ENCODE measurements at places on chromosomes 2 and 18. TPM values are rescaled to one million over a fixed set of nuclear protein-coding genes. Genes with fewer than 3 reads are reported as not detected.

Gene APCDD1
- total RNA-seq = 30.5 TPM

Gene IL36RN
- not detected for total RNA-seq

Gene RESP18
- not detected for total RNA-seq

- DNase-seq = no peak
Observed at GRCh38 chr18:2662990-2663389, 7.5 kb downstream of the SMCHD1 start.

DNA sequence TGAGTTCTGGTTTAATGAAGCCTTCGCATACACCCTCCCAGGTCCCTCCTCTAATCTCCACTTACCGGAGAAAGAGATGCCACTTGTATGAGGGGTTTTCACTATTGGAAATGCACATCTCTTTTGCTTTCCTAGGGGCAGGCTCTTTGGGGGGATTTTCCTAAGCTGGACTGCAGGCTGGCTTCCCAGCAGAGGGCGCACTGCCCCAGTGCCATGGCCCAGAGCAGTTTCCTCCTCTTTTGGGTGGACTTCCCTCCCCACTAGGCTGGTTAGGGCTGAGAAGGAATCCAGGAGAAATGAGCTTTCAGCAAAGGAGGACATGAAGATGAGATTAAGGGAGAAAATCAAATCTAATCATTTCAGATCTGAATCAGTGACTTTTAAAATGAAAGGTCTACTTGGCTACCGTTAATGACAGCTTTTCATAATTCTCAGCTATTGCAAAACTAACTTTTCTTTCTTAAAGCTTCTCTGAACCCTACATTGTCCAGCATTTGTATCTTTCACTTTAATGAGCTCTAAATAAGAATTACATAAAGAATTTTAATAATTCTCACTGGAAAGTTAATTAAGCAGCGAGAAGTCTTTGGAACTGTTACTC lies 784.1 kb upstream of the FANCL start:
- DNase-seq = peak; percentile 35

Gene COLEC12
- total RNA-seq = 19.5 TPM

GRCh38 chr2:118634876-118635275 lies 212.6 kb downstream of the EN1 start:
- no peak for DNase-seq

GRCh38 chr18:22324191-22325131 lies 93.3 kb downstream of the CTAGE1 start:
- peak; percentile 79 for DNase-seq

- DNase-seq = no peak
Observed at GRCh38 chr2:5867056-5867455, 174.9 kb downstream of the SOX11 start.

DNA sequence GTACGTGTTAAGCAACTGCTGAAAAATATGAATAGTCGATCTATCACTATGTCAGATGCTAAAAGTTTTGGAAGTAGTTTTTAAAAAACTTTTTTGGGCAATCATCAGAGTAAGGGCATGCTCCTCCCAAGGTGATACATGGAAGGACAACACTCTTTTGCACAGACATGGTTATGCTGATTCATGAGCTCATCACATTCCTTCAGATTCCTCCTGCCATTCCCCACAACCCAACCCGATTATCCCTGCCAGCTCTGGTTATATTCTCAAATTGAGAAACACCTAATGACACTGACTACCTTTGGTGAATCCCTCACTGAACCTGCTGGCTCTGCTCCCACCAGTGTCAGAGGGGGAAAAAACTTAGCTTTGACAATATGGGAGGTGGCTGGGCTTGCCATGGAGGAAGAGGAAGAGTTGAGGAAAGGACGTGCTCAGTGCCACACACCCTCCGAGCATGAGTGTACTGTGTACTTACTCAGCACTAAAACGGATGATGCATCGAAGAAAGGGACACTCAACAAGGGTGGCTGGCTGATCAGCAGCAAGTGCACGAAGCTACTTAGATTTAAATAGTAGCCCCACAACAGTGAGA lies 83.9 kb upstream of the RNU4ATAC start:
- no peak for DNase-seq

Gene MYO7B
- 0.18 TPM for total RNA-seq

DNA sequence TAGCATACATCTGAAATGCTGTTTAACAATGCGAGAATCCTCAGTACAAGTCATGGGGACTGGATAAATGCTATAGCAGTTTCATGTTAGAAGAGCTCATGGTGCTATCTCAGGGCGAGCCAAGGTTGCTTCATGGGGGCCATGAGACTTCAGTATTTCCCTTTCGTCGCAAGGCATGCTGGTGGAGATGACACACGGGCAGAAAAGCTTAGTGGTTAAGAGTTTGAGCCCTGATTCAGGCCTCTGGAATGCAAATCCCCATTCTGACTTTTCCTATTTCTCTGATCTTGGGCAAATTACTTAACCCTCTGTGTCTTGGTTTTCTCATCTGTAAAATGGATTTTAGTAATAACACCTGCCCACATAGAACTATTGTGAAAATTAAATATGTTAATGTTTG lies 57.4 kb upstream of the EPHA4 start:
- DNase-seq = no peak

DNA sequence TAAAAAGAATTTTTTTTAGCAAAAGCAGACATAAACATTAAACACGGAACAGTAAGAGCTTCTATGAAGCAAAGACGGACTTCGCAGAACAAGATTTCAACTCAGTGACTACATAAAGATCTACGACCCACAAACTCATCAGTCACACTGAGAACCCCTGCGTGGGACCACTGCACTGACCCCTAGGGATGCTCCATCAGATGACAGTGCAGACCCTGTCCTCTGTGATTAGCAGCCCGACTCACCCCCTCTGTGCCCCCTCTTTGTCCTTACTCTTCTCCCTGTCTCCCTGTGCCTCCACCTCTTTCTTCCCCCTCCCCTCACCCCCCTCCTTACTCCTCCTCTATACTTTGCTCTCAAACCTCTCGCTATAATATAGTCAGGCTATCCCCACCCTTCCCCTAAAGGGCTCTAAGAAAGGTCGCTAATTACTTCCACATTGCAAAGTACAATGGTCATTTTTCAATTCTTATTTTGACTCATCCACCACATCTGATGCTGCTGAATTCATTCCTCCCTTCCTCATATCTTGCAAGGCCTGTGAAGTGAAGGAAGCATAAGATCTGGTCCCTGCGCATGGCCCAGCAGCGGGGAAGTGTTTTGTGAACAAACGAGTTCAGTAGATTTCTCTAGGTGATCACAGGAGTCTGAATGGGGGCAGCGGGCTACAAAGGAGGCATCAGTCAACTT lies 89.3 kb downstream of the CABYR start:
- no peak for DNase-seq

GRCh38 chr2:206204710-206205109 lies 45.0 kb downstream of the EEF1B2 start:
- no peak for DNase-seq

GRCh38 chr2:40725040-40725439 lies 273.1 kb upstream of the SLC8A1 start:
- DNase-seq = no peak

DNA sequence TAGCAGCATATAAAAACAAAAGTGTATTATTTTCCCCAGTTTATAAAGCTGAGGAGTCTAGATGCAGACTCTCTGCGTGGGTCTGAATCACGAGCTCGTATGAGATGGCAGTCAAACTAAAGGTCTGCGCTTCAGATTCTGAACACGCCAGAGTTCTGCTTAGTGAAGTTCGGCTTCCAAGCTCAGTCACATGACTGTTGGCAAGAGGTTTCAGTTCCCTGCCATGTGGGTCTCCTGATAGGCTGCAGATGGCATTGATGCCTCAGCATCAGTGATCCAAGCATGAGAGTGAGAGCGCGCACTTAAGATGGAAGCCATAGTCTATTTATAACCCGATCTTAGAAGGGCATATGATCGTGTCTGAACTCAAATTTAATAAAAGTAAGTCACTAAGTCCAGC lies 242.8 kb upstream of the DOK6 start:
- DNase-seq = no peak

- DNase-seq = no peak
Observed at GRCh38 chr2:210540471-210540870, 15.9 kb upstream of the CPS1 start.

GRCh38 chr2:166335284-166335683 lies 40.5 kb downstream of the SCN9A start:
- no peak for DNase-seq

- DNase-seq = peak; percentile 38
Observed at GRCh38 chr18:50862401-50862800, 16.5 kb upstream of the ME2 start.

DNA sequence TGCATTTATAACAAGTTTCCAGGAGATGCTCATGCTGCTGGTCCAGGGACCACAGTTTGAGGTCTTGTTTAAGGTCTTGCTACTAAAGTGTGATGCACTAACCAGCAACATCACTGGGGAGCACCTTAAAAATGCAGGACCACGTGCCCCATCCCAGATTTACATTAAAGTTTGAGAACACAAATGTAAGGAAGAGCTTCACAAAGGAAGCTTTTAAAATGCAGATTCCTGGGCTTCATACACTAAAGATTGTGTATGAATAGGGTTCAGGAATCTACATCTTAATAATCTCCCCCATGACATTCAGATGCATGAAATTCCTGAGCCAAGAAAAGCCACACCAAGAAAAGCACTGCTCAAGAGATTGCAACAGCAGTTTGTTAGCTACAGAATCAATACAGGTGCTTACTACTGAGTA lies 235.3 kb upstream of the TANK start:
- DNase-seq = no peak

DNA sequence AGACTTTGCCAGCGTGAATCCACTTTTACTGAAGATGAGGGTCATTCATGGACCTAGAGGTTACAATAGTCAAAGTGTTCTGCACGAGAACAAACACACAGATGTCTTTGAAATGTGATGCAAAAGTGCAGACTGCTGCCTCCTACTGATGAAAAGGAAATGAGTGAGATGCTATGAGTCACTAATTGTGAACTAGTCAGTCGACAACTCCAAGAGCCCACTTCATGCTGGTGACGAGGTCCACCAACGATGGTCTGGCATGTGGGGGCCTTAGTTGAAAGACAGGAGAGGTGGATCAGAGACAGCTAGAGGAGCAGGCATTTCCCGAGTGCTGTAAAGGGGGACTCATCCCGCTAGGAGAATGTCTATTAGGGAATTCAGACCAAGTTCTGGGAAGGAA lies 17.1 kb upstream of the ZNF236 start:
- DNase-seq = no peak

Gene GPR45
- total RNA-seq = not detected

- DNase-seq = no peak
Observed at GRCh38 chr2:232983669-232984140, 29.4 kb downstream of the NGEF start.

GRCh38 chr2:177419274-177419673 lies 26.7 kb downstream of the AGPS start:
- no peak for DNase-seq

DNA sequence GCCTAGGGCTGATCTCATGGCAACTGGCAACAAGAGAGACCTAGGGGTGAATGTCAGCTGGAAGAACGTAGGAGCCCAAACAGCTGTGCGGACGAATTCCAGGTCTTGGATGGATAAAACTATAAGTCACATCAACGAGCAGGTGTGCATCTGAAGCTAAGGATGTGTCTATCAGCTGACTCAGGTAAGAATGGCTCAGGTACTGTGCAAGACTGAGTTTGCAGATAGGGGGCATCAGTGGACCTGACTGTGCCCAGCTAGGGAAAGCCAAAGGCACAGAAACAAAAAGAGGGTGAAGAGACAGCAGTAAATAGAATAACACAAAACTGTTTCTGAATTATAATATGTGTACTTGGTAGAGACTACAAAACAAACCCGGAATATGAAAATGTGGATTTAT lies 357.3 kb downstream of the ZEB2 start:
- no peak for DNase-seq

GRCh38 chr2:85743304-85743978 lies 10.3 kb upstream of the ATOH8 start:
- DNase-seq = no peak

DNA sequence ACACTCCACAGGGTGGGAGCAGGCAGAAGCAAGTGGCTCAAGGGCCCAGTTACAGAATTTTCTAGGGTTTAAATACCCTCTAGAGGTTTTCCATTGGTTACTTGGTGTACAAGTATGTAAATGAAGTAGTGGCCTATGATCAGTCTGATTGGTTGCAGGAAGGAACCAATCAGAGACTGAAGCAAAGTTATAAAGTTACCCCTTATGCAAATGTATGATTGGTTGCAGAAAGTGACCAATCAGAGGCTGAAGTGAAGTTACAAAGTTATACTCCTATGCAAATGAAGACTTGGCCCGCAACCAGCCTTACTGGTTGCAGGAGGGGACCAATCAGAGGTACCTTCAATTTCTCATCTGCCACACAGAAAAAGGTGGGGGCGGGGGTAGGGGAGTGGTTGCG lies 154.6 kb downstream of the INO80D start:
- no peak for DNase-seq

- no peak for DNase-seq
Observed at GRCh38 chr2:171541202-171541887, 19.1 kb downstream of the CYBRD1 start.

- no peak for DNase-seq
Observed at GRCh38 chr2:95047629-95048510, 22.4 kb downstream of the MAL start.

- DNase-seq = no peak
Observed at GRCh38 chr2:189685540-189686229, 11.2 kb downstream of the ANKAR start.

Gene SLC30A3
- 1.6 TPM for total RNA-seq

DNA sequence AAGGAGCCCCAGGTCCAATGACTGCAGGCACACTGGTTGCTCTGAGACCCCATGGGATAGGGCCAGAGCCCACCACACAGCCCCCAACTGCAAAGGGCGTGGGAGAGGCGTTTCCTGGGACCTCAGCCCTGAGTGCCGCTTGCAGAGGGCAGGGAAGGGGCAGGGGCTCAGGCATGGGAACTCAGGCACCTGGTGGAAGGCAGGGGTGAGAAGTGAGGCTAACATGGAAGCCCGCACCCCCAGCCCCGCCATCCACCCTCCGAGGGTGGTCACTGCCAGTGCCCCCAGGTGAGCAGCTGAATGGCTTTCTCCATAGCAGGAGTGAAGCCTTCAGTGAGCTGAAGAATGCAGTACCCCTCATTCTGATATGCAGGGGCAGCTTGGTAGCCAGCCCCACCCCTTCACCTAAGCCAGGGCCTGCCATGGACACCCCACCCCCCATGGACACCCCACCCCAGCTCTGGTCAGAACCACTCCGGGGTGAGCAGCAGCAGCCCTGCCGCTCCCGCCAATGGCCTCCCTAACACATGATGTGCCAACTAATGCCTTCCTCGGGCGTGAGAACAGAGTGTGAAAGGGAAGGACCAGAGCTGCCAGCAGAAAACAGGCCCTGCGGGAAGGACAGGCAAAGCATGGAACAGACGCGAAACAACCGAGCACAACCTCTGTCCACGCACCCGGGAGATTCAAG lies 6.6 kb downstream of the KIF1A start:
- DNase-seq = no peak
